Stimulated activated CD8-positive, alpha-beta memory T cell treated with anti-CD3 and anti-CD28 coated beads, Interleukin-2, amount 100 ng/mL, for 1 hour (primary cell): ENCODE measurements at places on chromosomes 3 and 15.

- no peak for DNase-seq
Measured at GRCh38 chr3:135034291-135034768, 239.3 kb downstream of the EPHB1 start.

DNA sequence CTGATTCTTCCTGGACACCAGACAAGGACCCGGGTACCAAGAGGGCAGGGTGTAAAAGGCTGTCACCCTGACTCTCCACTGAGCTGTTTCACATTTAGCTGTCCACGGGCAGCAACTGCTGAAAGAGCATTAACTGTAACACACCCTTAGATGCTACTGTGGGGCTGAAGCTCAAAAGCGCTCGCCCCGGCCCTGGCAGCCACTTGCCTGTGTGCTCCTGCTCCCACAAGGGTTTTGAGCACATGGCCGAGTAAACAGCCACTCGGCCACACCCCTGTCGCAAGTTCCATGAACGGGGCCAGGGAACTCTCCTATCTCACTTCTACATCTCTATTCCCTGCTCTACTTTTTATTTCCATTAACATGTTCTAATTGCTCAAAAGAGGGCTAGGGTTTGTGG lies 421.7 kb downstream of the TUSC7 start:
- DNase-seq = no peak

GRCh38 chr3:48474619-48475018 lies 28.1 kb downstream of the ATRIP start:
- no peak for DNase-seq

- no peak for DNase-seq
Measured at GRCh38 chr15:31488437-31489204, 162.0 kb downstream of the KLF13 start.

GRCh38 chr3:63328365-63328764 lies 50.3 kb downstream of the SYNPR start:
- no peak for DNase-seq

GRCh38 chr15:42152921-42153698 lies 3.3 kb downstream of the PLA2G4F start:
- DNase-seq = no peak

DNA sequence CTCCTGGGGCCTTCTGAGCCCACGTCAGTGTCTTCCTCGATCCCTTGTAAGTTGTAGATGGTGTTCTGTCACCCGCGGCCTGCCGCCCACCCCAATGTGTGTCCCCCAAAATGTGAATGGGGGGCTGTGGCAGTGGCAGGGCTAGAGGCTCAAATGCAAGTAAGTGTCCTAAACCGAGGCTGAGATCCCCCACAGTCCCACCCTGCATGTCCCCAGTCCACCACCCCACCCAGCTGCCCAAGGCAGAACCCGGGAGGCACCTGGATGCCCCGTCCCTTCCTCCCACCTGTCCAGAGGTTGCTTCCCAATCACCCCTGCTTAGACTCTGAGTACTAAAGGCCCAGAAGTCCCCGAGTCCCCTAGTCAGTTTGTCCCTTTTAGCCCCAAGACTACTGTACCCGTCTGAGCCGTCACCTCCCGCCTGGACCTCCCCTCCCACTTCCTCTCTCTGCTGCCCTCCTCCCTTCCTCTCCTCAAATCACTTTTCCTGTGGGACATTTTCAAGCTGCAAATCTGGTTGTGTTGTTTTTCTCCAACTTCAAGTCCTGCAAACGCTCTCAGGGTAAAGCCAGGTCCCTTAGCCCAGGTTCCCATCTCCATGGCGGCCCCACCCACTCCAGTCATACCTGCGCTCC lies 11.8 kb upstream of the PLXND1 start:
- DNase-seq = no peak

DNA sequence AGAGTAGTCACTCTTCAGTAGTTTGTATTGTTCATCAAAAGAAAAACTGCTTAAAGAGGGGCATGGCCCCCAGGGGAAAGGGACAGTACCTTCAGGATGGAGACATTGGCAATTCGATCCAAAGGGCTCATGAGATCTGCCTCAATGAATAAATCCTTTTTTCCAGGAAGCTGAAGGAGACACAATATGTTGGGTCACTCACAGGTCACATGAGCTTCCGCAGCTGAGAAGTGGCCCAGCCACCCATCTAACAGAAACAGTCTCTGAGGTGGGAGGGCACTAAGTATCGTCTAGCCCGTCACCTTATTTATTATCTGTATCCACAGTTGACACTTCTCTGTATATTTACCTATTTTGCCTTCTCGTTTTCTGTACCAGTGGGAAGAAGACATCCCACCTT lies 4.7 kb downstream of the VPS33B start:
- DNase-seq = no peak

DNA sequence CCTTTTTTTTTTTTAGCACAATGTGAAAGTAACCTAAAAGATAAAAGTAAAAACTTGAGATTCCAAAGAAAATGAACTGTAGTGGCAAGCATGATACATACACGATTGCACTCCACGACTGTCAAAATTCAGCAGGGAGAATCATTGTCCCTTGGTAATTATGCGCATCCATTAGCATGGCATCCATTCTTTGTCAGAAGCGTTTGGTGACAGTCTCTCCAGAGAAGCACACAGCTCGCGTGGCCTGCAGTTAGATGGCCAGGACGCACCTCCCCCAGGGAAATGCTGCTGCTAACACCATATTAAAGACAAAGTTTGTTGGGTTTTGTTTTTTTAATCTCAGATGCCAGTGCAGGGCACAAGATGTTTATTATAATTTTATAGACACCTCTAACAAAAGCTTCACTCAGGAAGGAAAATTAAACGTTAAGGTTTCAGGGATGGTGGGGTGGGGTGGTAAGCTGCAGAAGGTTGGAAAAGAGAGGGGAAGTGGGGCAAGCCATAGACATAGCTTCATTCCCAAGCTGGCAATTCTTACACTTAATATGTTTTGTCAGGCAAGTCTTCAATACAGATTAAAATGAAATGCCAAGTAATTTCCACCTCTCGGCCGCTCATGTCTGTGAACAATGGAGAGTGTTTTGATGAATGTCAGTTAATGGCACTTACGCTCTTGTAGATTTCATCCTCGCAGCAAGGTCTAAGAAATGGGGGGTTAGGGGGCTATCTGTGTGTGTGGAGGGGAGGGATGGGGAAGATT lies 142.8 kb upstream of the TOPAZ1 start:
- DNase-seq = no peak

DNA sequence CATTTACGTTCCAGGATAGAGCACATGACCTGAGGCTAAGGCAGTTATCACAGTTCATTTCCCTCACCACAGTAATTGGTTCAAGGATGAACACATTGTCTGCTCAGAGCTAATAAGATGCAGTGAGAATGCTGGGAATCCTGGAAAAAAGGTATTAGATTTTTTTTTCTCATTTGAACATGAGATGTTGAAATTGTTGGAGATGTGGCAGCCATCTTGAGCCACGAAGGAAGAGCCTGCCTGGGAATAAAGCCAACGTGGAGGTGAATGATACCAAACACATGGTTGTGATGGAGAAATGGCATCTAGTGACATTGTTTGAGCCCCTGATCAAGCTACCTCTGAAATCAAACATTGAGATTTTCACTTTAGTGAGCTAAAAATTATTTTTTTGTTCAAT lies 16.0 kb upstream of the STT3B start:
- no peak for DNase-seq

- DNase-seq = no peak
Measured at GRCh38 chr3:40173227-40173721, 136.2 kb upstream of the EIF1B start.

DNA sequence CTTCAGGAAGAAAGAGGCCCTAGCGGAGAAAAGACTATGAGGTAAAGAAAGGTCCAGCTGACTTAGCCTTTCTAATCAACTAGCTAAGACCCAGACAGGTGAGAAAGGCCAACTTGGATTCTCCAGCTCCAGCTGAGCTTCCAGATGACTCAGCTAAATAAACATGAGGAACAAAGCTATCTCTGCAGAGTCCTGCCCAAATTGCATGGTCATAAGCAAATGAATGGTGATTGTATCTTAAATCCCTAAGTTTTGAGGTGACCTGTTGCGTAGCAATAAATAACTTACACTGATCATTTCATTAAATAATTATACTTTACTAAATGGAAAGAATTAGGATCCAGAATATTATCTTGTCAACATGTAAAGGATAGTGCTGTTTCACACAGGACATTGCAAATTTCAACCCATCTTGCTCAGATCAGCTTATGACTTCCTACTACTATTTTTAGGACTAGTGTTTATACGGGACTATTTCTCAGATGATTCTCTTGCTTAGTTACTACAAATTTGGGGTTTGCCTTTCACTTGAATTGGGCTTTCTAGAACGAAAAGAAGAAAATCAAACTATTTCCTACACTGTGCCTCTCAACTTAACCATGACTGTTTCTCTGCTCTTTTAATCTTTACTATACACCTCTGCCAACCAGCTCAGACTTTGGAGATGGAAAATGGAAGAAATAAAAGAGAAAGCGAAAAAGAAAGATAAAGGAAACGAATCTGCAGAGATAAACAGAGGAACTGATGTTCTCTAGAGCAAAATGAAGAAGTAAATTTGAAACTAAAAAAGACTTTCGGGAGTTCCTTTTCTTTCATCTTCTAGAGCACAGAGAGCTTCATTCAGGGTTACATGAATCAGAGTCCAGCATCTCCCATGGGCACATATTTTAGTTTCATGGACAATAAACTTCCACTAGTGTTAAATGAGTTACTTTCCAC lies 6.6 kb upstream of the ADGRG7 start:
- DNase-seq = no peak

- DNase-seq = no peak
Measured at GRCh38 chr3:187623285-187623814, 46.8 kb downstream of the SST start.

DNA sequence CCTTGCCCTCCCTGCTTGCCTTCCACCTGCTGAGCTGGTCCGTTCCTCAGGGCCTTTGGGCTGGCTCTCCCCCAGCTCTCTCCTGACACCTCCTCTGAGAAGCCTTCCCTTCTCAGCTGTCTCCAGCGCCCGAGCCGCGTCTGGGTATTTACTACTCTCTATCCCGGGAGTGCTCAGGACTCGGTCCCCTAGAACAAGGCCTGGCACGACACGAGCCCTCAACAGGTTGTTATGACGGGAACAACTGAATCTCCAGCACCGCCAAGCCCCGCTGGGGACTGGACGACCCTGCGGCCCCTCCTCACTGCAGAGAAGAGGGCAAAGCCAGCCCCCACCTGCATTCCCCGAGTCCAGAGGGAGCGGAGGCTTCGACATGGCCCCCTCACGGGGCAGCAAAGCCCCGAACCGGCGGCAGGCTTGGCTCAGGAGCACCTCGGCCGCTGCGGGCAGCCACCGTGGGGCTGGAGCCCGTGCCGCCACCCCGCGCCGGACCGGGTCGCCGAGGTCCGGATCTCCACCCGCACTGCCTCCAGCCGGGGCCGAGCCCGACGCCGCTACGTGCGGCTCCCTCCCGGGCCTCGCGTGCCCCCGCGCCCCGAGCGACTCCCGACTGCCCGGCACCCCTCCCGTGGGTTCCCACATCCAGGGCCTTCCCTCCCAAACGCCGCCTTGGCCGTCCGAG lies 792 bp downstream of the TPRA1 start:
- no peak for DNase-seq

- no peak for DNase-seq
Measured at GRCh38 chr3:38556640-38557358, 60.7 kb downstream of the EXOG start.

GRCh38 chr3:34237946-34238345 lies 439.5 kb downstream of the PDCD6IP start:
- no peak for DNase-seq

GRCh38 chr3:12142476-12142875 lies 16.2 kb downstream of the TIMP4 start:
- DNase-seq = no peak

GRCh38 chr15:92906020-92906419 lies 5.9 kb downstream of the CHD2 start:
- no peak for DNase-seq

DNA sequence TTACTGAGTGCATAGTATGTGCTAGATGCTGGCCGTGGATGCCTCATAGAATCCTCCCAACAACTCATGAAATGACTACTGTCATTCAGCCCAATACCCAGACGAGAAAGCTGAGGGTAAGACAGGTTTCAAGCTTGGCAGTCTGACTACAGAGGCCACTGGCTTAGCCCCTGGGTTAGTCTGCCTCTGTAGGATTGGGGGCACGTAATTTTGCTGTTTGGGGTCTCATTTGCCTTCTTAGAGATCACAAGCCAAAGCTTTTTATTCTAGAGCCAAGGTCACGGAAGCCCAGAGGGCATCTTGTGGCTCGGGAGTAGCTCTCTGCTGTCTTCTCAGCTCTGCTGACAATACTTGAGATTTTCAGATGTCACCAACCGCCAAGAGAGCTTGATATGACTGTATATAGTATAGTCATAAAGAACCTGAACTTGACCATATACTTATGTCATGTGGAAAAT lies 1.0 kb upstream of the CCR5 start:
- DNase-seq = no peak

- DNase-seq = no peak
Measured at GRCh38 chr3:186653080-186653707, 12.6 kb upstream of the HRG start.

DNA sequence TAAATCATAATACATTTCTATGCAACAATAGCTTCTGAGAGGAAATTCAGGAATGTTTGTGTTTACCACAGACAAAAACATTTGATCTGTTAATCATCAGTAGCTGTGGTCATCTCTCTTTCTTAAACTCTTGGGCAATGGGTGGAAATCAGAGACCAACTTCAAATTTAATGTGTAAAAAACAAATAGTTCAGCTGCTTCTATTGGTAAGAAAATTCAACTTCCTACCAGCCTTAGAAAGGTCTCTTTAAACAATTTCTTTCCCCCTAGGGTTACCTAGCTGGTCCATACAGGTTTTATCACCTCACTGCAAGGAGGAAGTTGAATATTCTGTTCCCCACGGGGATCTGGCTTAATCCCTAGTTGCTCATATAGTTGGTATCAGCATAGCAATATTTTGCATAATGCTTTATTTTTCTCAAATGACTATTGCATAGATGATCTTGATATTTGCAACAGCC lies 20.3 kb upstream of the PPP4R2 start:
- DNase-seq = no peak

GRCh38 chr3:71153713-71154112 lies 429.8 kb downstream of the FOXP1 start:
- DNase-seq = no peak

DNA sequence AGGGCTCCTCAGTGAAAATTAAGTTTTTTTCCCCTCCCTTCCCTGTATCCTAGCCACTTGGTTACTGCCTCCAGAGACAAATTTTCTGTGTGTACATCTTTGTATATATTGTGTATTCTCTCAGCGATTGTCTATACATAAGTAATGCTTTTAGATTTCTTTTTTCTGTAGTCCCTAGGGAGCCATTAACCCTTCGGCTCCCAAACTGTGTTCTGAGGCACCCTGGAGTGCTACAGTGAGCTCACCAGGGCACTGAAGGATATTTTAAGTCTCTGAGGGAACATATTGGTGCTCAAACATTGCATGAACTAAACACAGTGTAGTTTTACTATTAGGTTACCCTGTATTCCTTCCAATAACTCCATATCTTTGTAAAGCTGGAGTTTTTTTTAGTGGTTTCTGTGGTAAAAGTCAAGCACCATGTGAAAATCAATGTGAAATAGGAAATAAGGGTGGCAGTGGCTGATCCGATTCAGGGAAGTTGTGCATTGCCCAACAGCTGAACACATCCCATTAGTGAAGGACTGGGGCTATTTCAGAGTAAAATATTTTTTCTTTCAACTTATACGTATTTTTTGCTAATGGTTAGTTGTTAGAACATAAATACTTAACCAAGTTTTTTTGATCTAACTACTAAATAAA lies 43.0 kb downstream of the USP13 start:
- no peak for DNase-seq

GRCh38 chr3:173410849-173411248 lies 13.3 kb downstream of the NLGN1 start:
- no peak for DNase-seq
